ENCODE measurements at places on chromosomes 2 and 18. TPM values are rescaled to one million over a fixed set of nuclear protein-coding genes. Genes with fewer than 3 reads are reported as not detected.

GRCh38 chr18:32310101-32310500, 120.3 kb downstream of the MEP1B start:
- H3K4me3 ChIP-seq: no peak overlapping the region
- no peaks in the 10 kb centered on the region for H3K27me3 ChIP-seq
- H3K27ac ChIP-seq: no peak overlapping the region
- H3K4me1 ChIP-seq: no peaks in the 10 kb centered on the region
- H3K36me3 ChIP-seq: no peaks in the 10 kb centered on the region

Gene DPYSL5
- total RNA-seq: not detected

DNA sequence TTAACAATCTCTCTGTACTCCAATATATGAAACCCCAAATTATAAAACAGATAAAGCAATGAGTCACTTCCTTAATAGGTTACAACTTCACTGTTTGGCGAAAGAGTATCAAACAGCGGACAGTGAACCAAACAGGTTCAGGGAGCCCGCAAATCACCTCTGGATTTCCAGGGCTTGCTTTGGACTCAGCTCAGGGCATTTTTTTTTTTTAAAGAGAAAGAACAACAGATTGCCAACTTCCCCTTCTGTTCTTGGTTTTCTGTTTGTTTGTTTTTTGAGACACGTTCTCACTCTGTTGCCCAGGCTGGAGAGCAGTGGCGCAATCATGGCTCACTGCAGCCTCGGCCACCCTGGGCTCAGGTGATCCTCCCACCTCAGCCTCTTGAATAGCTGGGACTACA, 52.7 kb downstream of the ABCB11 start:
- DNase-seq: no peak
- H3K4me1 ChIP-seq: peaks cover 7% of the 10 kb centered on the region
- no peak overlapping the region for H3K4me3 ChIP-seq
- H3K27me3 ChIP-seq: no peaks in the 10 kb centered on the region

- H3K4me3 ChIP-seq: peak overlapping the region; percentile 25
- no peaks in the 10 kb centered on the region for H3K36me3 ChIP-seq
- H3K4me1 ChIP-seq: peaks cover 58% of the 10 kb centered on the region
- peaks cover 17% of the 10 kb centered on the region for H3K27me3 ChIP-seq
- DNase-seq: no peak
Observed at GRCh38 chr18:24010673-24011072, 3.9 kb upstream of the TTC39C start.

DNA sequence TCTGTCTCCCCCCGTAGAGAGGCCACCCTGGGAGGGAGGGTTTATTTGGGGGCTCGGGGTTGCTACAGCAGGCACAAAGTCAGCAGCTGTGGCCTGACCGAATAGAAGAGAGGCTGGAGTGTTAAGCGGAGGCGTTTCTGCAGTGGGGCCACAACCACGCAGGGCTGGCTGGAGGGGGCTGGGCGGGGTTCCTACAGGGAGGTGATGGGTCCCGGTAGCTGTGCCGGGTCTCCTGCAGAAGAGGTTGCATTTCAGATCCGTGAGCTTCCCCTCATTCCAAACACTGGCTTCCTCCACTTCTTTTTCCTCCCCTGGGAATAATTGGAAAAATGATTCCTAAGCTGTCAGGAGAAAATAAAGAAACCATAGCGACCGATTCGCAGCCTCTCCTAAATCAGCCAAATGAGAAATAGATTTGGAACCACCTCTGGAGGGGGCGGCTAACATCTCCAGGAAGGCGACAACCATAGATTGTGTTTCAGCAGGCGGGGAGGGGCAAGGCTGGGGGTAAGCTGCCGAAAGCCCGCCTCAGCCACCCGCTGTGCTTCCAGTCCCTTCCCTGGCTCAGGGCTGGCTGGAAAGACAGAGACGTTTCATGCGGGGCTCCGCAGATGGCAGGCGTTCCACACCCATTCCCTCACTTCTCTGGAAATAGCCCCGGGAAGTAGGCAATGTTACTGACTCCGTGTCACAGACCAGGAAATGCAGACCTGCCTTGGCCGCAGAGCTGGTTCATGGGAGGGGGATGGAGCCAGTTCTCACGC, 85.6 kb upstream of the TAF1B start:
- H3K4me1 ChIP-seq: peaks cover 58% of the 10 kb centered on the region
- H3K27me3 ChIP-seq: peaks cover 67% of the 10 kb centered on the region
- H3K36me3 ChIP-seq: no peaks in the 10 kb centered on the region
- DNase-seq: no peak
- H3K4me3 ChIP-seq: peak overlapping the region; percentile 11

Gene GBX2
- not detected for total RNA-seq

Gene SCG2
- not detected for total RNA-seq

DNA sequence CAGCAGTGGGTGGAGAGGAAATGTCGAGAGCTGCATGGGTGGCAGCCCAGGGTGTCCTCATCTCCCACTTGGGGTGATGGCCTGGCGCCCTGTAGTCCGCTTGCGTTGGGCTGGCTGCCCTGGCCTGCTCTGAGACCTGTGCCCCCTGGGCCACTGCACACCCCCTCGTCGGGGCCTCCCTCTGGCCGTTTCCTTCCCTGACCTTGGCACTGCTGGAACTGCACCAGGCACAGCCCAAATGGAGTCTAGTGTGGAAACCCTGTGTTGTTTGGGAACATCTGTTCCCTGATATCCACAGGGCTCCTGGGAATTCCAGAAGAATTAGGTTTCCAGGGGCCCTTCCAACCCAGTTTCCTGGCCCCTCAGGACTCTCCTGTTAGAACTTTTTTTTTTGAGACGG, 13.9 kb downstream of the EFHD1 start:
- no peaks in the 10 kb centered on the region for H3K36me3 ChIP-seq
- H3K4me1 ChIP-seq: no peaks in the 10 kb centered on the region
- H3K4me3 ChIP-seq: no peak overlapping the region
- no peak for DNase-seq
- no peaks in the 10 kb centered on the region for H3K27me3 ChIP-seq

DNA sequence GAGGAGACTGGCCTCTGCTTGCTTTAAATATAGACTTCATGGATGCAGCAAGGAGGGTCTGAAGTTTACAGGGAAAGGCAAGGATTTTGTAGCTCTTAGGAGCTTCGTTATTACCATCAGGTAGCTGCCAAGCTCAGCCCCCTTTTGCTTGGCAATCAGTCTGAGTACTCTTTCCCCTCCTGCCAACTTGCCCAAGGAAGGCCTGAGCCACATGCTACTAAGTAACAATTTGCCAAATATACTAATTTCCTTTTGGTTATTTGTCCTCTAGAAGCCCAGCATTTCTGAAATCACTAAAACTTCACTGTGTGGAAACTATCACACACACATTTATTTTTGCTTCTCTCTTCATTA, 85.5 kb upstream of the ITPRID2 start:
- H3K4me3 ChIP-seq: no peak overlapping the region
- H3K36me3 ChIP-seq: peaks cover 4% of the 10 kb centered on the region
- peaks cover 22% of the 10 kb centered on the region for H3K27me3 ChIP-seq
- DNase-seq: no peak
- H3K27ac ChIP-seq: no peak overlapping the region

Gene HIBCH
- total RNA-seq: 23.8 TPM

Gene NMUR1
- 0.21 TPM for total RNA-seq

GRCh38 chr18:27366151-27366550, 181.0 kb upstream of the CHST9 start:
- no peaks in the 10 kb centered on the region for H3K4me1 ChIP-seq
- no peak overlapping the region for H3K27ac ChIP-seq
- no peak overlapping the region for H3K4me3 ChIP-seq
- H3K36me3 ChIP-seq: no peaks in the 10 kb centered on the region
- DNase-seq: no peak
- no peaks in the 10 kb centered on the region for H3K27me3 ChIP-seq

DNA sequence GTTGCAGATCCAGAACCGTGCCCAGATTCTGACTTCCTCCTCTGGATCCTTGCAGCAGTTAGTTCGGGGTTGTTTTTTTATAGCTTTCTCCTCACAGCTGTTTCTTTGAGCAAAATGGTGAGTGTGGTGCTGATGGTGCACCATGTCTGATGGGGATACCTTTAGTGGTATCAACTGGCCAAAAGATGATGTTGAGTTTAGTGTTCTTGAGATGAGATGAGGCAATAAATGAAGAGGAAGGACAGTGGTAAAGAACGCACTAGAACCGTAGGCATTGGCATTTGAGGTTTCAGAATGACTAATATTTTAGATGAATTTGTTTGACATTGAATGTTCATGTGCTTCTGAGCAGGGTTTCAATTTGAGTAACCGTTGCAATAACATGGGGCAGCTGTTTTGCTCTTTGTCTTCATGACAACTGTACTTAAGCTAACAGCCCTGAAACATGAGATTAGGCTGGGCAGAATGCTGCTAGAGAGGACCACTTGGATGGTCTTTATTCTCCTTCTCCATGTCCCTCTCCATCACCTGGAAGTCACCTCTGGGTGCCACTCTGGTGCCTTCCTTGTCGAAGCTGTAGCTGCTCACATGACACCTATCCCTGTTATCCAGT, 3.9 kb downstream of the CTLA4 start:
- peak overlapping the region; percentile 99 for H3K27ac ChIP-seq
- H3K36me3 ChIP-seq: peaks cover 73% of the 10 kb centered on the region
- peak; percentile 60 for DNase-seq
- peaks cover 63% of the 10 kb centered on the region for H3K4me1 ChIP-seq
- no peaks in the 10 kb centered on the region for H3K27me3 ChIP-seq

Gene L3MBTL4
- total RNA-seq: 0.07 TPM

Gene SCYGR5
- not detected for total RNA-seq

Gene DYTN
- not detected for total RNA-seq

- H3K27ac ChIP-seq: no peak overlapping the region
- no peak overlapping the region for H3K4me3 ChIP-seq
- no peaks in the 10 kb centered on the region for H3K27me3 ChIP-seq
- no peak for DNase-seq
- H3K36me3 ChIP-seq: no peaks in the 10 kb centered on the region
- H3K4me1 ChIP-seq: peaks cover 28% of the 10 kb centered on the region
Observed at GRCh38 chr2:73107211-73107926, 5.4 kb downstream of the RAB11FIP5 start.

- DNase-seq: no peak
- H3K36me3 ChIP-seq: peaks cover 39% of the 10 kb centered on the region
- no peak overlapping the region for H3K4me3 ChIP-seq
- H3K27me3 ChIP-seq: no peaks in the 10 kb centered on the region
- peaks cover 33% of the 10 kb centered on the region for H3K4me1 ChIP-seq
- H3K27ac ChIP-seq: no peak overlapping the region
Observed at GRCh38 chr2:69538872-69539548, 101.8 kb upstream of the NFU1 start.
